ENCODE measurements at places on chromosomes 16 and 17.

GRCh38 chr17:66310528-66311148 lies 8.2 kb downstream of the PRKCA start:
- no peak for DNase-seq

GRCh38 chr17:67800495-67800928 lies 24.8 kb upstream of the BPTF start:
- DNase-seq, result no peak

DNA sequence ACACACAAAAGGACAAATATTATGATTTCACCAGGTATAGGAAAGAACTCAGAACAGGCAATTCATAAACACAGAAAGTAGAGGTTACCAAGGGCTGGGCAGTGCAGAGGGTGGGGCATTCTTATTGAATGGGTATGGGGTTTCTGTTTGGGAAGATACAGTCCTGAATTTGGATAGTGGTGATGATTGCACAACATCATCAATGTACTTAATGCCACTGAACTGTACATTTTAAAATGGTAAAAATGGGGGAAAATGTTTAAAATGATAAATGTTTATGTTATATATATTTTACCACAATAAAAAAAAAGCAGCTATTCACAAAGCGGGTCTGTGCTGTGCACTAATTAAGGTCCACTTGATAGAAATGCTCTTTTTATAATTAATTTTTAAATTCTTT lies 72.6 kb upstream of the FA2H start:
- no peak for DNase-seq

GRCh38 chr17:79948406-79948944 lies 87.2 kb downstream of the TBC1D16 start:
- no peak for DNase-seq

DNA sequence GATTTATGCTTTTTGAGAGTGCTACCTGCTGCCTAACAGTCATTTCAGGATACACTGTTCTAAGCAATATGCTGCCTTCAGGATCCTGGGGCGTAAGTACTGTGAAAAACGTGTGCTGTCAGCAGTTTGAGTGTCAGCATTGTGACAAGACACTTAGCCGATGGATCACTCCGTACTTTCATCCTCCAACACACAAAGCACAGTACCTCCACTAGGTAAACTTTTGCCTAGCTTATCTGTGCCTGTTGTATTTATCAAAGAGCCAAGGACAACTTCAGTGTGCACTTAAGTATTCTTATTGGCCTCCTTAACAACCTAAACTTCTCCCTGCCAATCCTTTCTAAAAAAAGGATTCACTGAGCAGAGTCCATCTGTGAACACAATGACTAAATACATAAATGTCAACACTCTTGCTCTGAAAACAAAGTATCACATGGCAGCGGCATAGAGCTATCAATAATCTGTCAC lies 33.8 kb upstream of the PHLPP2 start:
- no peak for DNase-seq

GRCh38 chr17:59332749-59333377 lies 1.4 kb downstream of the YPEL2 start:
- DNase-seq, result no peak

GRCh38 chr16:70656712-70657263 lies 10.4 kb downstream of the IL34 start:
- DNase-seq, result no peak

DNA sequence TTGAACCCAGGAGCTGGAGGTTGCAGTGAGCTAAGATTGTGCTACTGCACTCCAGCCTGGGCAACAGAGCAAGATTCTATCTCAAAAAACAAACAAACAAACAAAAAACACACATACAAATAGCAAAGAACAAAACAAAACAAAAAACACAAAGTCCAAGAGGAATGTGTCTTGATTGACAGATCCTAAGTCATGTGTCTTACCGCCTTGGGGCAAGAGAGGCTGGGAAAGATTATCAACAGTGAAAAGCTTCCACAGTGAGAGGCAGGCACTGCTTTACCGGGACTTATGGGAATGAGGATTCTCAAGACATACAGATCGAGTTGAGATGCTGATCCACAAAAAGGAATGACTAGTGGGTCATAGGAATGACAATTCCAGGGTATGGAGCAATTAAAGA lies 62.7 kb upstream of the GAS7 start:
- DNase-seq, result no peak

DNA sequence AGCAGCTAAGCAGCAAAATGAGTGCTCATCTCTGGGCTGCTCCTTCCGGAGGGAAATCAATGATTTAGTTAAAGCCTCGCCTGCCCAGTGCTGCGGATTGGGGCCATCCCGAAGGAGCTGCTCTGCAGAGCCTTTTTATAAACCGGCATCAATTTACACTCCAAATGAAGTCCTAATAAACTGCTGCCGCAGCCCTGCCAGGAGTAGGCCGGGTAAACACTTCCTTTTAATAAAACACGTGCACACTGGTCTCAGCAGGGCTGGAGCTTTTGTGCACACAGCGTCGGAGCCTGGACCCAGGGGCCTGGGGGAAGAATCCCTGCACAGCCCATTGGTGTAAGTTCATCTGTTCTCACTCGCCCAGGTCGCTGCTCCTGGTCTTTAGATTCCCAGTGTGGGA lies 79.6 kb upstream of the HS3ST2 start:
- DNase-seq, result no peak

- DNase-seq, result no peak
Observed at GRCh38 chr16:66741169-66741900, 10.1 kb downstream of the DYNC1LI2 start.

- DNase-seq, result no peak
Observed at GRCh38 chr16:19835968-19836421, 48.7 kb downstream of the GPRC5B start.

GRCh38 chr16:89198417-89199240 lies 1.7 kb downstream of the SLC22A31 start:
- no peak for DNase-seq

DNA sequence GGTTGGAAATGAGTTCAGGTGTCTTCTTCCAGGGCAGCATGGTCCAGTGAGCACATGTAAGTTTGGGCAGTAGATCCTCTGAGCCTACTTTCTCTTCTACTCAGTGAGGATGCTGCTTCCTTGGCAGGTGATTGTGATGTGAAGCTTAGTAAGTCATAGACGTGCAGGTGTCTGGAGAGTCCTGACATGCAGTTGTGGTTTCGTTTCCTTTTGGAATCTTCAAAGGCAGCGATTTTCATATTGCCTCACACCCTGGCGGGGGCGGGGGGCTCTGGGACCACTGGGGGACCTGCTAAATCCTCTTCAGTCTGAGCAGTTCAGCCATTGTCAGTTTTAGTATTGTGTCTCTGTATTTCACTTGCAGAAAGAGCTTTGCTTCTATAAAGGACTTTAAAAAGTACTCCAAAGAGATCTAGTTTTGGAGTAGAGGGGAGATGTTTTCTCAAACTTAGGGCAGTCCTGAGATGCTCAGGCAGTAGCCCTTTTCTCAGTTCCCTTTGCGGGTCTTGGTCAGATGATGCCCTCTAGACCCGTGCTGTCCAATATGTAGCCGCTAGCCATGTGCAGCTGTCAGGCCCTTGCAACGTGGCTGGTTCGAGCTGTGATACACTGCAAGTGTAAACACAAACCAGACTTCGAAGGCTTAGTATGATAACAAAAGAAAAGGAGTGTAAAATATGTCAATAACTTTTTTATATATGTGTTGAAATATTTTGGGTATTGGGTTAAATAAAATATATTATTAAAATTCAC lies 4.0 kb upstream of the CDK5R1 start:
- DNase-seq, result no peak

- DNase-seq, result no peak
Observed at GRCh38 chr17:32546031-32546444, 59.2 kb downstream of the CDK5R1 start.

- no peak for DNase-seq
Observed at GRCh38 chr16:48059936-48060335, 95.9 kb downstream of the ABCC12 start.

- no peak for DNase-seq
Observed at GRCh38 chr17:78019976-78020716, 61.6 kb downstream of the TNRC6C start.

DNA sequence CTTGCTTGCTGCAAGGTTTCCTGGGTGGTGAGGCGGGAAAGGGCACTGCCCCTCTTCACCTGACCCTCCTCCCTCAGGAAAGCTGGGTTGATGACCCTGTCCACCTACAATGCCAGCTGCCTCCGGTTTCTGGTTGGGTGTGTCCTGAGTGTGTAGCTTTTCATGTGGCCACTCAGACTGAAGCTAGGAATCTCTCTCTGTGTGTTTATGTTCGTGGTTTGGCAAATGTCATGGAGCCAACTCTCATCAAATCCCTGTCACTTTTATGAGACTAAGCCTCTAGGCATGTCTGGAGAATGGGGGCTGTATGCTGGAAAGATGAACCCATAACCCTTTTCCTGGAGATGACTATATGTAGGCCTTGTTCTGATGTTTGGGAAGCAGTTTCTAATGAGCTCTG lies 17.1 kb downstream of the PLEKHG4 start:
- no peak for DNase-seq

DNA sequence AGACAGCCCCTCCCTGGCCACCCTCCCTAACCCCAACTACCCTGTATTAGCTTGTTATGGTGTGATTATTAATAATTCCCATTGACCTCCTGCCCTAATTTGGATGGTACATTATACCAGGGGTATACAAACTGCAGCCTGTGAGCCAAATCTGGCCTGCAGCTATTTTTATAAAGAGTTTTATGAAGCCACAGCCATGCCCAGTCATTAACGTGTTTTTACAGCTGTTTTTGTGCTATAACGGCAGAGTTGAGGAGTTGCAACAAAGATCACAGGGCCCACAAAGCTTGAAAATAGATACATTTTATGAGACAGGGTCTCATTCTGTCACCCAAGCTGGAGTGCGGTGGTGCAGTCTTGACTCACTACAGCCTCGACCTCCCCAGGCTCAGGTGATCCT lies 6.0 kb downstream of the METTL22 start:
- no peak for DNase-seq

- no peak for DNase-seq
Observed at GRCh38 chr16:88731699-88732098, 25.4 kb downstream of the CTU2 start.

DNA sequence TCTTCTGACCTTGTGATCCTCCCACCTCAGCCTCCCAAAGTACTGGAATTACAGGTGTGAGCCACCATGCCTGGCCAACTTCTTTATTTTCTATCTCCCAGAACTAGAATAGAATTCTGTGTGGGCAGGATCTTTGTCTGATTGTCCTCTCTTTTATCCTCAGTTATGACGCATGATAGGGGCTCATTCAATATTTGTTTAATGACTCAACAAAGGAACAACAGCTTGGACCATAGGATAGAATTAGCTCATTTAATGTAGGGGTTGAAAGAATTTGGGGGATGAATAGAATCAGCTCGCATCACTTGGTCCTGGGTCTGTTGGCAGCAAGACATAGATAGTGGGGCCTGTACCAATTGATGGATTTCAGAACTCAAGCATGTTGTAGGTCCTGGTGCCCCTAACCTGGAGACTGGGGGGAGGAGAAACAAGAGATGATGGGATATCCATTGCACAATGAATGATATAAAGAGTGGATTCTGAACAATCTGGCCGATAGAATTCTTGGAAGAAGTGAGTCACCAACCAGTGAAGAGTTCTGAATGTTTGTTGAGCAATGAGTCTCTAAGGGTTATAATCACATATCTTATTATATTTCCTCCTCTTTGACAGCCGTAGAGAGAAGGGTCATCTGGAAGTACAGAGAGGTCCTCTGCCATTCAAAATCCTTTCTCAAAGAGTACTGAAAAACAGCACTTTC lies 250.2 kb downstream of the HS3ST4 start:
- DNase-seq, result no peak

DNA sequence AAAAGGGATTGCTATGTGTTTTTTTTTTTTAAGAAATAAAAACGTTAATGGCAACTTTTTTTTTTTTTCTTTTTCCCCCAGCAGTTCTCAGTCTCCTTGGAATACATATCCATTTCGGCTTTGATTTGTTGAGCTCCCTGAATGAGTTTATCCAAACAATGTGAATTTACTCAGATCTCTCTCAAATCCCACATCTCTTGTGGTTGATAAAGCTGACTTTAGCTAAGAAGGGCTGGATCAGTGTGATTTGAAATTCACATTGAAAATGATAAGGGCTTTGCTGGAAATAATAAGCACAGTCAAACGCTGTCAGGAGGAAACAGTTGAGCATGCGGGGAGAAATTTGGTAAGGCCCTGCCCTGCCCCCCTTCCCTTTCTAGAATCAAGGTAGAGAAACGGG lies 74.1 kb upstream of the IRX3 start:
- DNase-seq, result no peak

DNA sequence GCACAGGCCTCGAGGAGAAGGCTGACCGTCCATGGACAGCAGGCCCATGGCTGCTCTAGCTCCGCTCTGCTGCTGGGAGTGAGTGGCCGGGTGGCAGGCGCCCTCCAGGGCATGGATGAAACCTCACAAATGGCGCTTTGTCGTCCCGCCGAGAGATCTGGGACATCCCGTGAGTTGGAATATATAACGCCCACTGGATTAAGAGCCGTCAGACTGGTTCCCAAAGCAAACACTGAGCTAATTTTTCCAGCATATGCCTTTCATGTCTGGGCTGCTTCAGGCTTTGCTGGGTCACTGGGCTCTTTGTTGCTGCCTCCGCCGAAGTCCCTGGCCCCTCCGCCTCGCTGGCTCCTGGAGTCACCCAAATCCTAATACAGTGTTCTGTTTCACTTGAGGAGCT lies 266.3 kb downstream of the FOXL1 start:
- DNase-seq, result no peak

Measured in right renal pelvis (tissue), 4 donors.